Stimulated activated CD4-positive, alpha-beta T cell treated with anti-CD3 and anti-CD28 coated beads, Interleukin-1b, Interleukin-23, amount 100 ng/mL, for 1 hour (primary cell): ENCODE measurements at places on chromosomes 2 and 18.

- DNase-seq, result no peak
Measured at GRCh38 chr18:57397440-57398132, 37.6 kb upstream of the ONECUT2 start.

GRCh38 chr18:43992741-43993140 lies 687.9 kb upstream of the SETBP1 start:
- DNase-seq, result no peak

DNA sequence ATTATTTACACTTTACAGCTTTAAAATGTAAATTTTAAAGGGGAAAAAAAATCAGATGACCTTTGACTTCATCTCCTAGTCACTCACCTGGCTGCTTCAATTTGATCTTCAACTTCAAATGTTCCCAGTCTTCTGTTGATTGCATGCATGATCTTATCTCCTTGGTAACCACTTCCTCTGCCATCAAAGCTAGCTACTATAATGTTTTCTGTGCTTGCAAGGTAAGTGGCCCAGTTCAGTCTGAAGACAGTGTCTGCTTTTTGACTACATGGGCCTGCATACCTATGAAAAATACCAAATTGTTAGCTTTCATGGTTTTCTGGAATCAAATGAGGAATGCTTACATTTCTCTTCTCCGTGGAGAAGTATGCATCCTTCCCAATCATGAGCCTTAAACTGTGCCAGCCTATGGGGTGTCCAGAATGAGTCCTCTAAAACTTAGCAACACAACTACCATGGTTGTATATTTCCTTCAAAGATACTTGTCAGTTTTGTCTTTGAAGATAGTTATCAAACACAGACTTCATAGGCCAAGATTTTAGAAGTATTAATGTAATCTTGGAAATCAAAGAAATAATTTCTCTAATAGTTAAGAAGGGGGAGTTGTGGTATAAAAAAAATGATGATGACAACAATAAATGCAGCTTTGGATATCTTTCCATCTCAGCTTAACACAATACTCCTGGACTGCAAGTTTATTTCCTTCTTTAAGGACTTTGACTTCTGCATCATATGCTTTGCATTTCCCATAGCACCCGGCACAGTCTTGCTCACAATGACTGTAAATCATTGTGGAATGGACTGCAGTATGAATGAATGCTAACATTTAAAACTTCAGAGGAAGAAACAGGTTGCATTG lies 62.1 kb downstream of the DPP4 start:
- no peak for DNase-seq

- DNase-seq, result no peak
Measured at GRCh38 chr2:221731432-221732145, 159.5 kb upstream of the EPHA4 start.

GRCh38 chr2:151032741-151033191 lies 228.9 kb downstream of the RBM43 start:
- no peak for DNase-seq

DNA sequence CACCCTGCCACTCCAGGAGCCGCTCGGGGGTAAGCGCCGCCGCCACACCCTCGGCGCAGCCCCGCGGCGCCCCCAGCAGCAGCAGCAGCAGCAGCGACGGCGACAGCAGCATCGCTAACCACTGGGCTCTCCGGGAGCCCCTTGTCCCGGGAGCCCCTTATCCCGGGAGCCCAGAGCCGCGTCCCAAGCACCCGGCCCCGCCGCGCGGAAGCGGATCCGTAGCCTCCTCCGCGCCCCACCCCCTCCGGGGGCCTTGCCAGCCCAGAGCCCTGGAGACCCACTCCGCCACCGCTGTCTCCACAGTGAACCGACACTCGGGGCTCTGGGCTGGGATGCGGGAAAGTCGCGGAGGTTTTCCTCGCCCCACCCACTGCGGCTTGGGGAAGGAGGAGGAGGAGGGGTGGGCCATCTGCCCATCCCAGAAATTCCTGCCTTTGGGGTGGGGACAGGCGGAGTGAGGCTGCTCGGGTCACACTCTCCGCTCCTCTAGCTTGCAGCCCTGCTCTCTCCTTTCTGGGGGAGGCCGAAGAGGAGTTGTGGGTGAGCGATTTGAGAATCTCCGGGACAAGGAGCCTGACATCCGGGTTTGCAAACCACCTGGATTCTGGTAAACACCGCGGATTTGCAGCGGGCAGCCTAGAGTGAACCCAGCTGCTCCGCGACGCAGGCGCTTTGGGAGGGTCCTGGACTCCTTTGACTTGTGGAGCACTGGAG lies at the start of gene PLA2R1:
Gene PLA2R1, minus strand, starts transcription at position 324 of the 714 bp plus-strand sequence. Its CDS starts 212 bp downstream, at position 112.
- DNase-seq, result no peak

DNA sequence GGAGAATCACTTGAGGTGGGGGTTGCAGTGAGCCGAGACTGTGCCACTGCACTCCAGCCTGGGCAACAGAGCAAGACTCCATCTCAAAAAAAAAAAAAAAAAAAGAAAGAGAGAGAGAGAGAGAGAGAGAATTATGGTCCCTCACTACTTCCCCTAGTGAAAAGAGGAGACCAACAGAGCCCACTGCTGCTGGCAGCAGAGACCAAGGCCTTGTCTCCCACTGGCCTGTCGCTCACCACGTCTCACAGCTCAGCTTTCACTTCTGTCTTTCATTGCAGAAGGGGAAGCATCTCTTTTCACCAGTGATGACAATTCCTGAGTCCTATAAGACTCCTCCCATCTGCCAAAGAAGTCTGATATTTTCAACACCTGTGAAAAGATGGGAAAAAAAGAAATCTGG lies 81.3 kb downstream of the CLHC1 start:
- no peak for DNase-seq

DNA sequence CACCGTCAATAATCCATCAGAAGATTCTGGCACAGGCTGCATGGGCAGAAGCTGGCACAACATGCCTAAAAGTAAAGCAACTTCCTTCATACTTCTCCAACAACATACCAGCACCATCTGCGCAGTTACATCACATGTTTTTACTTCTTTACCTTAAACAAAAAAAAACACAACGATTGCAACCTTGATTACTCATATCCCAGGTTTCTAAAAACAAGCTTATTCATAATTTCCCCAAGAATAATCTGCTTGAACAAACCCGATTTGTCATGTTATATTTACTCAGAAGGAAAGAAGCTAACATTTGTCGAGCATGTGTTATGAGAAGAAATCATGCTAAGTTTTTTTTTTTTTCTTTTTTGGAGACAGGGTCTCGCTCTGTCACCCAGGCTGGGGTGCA lies 54.7 kb downstream of the THADA start:
- no peak for DNase-seq

DNA sequence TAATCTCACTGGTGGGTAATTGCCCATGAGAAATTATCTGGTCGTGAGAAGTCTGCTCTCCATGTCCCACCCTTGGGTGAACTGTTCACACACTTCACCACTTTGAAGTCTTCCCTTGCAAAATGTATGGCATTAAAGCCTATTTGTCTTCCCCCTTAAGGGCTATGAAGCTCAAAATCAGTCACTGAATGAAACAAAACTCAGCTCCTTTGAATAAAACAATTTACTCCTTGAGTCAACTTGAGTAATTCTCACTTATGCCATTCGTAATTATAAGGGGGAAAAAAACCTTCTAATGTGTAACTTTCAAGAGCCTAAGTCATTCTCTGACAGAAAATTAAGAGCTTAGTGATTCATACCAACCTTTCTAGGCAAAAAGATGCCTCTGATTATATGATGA lies 48.8 kb upstream of the REL start:
- no peak for DNase-seq

DNA sequence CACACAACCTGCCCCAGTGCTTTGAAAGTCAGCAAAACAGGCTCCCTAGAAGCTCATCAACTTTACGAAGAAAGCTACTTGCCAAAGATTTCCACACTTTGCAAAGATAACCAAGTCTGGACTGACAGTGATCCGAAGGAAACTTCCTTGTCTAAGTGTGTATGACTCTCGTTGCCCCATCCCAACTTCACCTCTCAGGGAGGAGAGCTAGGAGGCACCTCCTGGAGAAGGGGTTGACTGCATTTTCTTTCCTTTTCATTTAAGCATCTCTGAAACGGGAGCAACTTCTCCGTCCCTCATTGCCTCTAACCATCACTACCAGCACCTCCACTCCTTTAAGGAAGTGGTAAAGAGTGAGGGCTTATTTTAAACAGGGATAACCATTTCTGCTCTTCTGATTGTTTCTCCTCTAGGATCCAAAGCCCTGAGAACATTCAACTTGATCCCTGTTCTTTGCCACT lies 7.0 kb downstream of the ZEB2 start:
- DNase-seq, result no peak

DNA sequence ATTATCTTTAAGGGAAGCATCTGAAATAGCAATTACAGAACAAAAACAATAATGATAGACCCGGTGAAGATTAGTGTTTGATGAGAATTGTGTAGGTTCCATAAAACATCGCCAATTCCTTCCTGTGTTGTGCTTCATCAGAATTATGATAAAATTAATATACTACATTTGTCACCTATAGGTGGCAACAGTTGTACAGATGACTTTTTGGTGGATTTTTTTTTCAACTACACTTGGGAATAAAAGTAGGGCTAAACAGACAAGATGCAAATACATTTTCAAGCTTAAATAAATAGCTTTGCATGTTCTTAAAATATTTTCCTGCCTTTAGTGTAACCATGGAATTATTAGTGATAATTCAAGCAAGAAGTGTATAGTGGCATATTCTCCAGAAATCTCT lies 7.0 kb upstream of the LYPD1 start:
- DNase-seq, result no peak
